NCI-H1930 (cell line): ENCODE measurements at places on chromosomes 5 and 9.

DNA sequence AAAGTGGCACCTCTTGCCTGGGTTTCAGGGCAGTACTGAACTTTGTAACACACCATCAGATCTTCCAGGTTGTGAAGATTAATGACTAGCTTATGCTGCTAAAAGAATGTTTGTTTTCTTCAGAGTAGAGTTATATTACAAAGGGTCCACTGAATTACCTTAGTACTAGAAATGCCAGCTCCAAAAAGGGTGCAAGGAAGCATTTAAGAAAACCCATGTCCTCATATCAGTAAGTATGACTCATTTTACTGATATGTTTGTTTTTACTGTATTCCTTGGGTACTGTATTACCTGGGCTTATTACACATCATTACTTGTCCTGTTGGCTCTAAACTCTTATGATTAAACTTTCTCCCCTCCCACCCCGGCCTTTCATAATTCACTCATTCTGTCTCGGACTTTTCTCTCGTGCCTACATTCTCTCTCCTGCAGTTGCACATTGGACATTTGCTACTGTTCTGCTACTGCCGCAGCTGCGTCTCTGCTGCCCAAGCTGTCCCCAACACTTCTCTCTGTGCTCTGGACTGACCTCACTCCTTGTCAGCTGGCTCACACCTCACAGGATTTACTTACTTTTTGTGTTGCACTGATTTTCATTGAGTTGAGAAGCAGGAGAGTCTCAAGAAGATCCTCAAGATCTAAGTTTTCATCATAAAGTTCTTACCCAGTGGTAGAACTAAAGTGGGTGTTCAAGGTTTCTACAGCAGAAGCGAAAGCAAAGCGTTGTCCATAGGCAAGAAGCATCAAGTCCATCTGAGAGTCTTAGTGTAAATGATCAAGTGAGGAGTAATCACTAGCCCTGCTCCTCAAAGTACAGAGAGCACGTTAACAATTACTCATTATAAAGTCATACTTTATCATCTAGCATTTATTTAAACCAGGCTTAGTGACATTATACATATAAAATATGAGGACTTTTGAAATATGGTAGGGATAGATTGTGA lies 53.2 kb upstream of the C9orf72 start:
- DNase-seq, result no peak

DNA sequence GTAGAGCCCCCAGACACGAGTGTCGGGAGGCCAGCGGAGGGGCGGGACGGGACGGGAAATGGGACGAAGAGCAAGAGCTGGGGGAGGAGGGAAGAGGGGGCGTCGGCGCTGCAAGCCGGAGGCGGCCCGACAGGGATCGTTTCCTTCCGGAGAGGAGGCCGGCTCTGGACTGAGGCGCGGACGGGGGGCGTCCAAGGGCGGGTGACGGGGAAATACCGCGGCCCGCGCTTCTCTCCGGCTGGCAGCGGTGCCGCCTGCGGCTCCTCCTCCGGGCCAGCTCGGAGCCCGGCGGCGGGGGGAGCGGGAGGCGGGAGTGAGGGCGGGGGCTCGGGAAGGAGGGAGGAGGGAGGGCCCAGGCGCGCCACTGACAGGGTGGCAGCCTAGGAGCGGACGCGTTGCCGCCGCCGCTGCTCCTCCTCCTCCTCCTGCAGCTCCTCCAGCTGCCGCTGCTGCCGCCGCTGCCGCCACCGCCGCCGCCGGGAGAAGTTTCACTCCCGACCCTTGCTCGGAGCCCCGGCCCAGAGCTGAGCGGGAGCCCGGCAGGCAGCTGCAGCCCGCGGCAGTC lies at the start of gene CHSY3:
Gene CHSY3 (plus strand): TSS at position 364 of the 565 bp plus-strand sequence.
- peak; percentile 47 for DNase-seq

- DNase-seq, result no peak
These were observed 20.6 kb downstream of the ELL2 start for GRCh38 chr5:95940758-95941682.

- no peak for DNase-seq
These were observed 138.7 kb downstream of the SNX18 start for GRCh38 chr5:54656261-54656728.

GRCh38 chr5:168607946-168608345 lies 28.8 kb upstream of the PANK3 start:
- no peak for DNase-seq

DNA sequence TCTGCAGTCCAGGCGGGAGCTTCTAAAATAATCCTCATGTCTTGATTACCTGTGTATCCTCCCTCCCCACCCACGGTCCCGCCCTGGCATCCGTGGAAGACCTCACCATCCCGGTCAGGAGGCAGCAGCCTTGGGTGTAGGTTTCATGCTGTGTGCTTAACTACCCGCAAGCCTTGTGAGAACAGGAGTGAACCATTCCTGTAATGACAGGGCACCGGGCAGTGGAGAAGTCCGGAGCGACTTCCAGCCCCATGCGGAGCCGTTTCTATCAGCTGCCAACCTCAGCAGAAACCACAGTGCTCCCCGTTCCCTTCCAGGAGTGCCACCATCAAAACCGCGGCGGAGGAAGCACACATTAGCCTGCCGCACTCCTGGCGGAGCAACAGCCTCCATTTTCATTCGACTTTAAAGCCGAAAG lies 123.5 kb upstream of the LMX1B start:
- DNase-seq, result no peak
